ENCODE measurements at places on chromosomes 7 and 10.

DNA sequence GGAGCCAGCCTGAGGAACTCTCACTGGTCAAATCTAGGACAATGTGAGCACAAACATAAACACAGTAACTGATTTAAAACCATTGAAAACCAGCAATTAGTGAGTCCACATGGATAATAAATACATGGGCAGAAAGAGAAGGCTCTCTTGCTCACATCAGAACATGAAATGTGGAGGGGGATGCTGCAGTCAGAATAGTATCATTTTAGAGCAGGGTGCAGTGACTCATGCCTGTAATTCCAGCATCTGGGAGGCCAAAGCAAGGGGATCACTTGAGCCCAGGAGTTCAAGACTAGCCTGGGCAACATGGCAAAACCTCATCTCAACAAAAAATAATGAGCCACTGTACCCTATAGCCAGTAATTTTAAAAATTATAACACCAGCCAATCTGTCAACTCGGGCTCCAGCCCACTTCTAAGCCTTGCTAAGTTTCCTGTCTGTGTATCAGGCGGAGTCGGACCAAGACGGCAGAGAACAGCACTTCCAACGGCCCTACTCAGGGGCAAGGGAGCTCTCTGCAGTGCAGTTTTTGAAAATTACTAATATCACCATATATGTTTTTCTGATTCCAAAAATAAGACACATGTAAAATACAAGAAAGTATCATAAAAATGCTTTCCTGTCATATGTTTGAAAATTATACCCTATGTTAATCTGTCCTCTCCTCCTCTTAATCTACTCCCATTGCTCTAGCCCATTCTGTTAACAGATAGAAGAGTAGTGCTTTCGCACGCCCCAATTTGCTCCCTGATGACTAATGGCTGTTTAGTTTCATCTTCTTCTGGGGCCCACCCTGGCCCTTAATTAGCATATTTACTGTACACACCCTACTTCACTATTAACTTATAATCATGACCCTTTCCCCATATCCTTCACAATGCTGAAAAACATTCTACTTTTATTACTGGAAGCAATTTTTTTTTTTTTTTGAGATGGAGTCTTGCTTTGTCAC is 17.1 kb downstream of the URGCP start:
- DNase-seq: no peak

DNA sequence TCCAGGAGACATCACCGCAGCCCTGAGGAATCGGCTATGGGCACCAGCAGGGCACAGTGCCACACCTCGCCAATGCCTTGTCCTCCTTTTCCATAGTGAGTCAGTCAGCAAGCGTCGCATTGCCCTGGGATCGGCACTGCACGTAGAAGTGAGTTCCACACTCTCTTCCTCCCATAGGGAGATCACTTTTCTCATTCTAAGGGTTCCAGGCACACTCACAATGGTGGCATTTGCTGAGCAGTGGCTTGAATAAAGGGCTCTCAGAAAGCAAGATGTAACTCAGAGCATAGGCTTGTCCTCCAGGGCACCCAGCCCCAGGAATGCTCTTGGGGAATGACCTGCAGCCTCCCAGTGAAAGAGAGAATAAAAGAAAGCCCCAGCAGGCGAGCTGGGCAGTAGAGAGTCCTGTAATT is 1.1 kb upstream of the VIM start:
- DNase-seq: no peak

DNA sequence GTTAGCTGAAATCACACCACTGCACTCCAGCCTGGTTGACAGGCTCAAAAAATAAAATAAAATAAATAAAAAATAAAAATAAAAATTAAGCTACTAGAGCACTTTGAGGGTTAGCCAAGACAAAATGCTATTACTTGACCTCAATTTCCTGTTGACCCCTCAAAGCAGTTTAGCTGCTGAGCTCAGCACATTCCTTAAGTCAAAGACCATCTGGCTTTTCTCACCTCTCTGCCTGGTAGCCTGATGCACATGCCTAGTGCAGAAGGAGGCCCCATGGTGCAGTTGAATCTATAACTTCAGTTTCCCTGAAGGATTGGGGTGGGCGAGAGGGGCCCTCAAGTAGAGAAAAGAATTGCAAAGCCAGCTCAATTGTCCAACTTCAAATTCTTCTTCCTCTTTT is 211.1 kb upstream of the GALNT17 start:
- no peak for DNase-seq

DNA sequence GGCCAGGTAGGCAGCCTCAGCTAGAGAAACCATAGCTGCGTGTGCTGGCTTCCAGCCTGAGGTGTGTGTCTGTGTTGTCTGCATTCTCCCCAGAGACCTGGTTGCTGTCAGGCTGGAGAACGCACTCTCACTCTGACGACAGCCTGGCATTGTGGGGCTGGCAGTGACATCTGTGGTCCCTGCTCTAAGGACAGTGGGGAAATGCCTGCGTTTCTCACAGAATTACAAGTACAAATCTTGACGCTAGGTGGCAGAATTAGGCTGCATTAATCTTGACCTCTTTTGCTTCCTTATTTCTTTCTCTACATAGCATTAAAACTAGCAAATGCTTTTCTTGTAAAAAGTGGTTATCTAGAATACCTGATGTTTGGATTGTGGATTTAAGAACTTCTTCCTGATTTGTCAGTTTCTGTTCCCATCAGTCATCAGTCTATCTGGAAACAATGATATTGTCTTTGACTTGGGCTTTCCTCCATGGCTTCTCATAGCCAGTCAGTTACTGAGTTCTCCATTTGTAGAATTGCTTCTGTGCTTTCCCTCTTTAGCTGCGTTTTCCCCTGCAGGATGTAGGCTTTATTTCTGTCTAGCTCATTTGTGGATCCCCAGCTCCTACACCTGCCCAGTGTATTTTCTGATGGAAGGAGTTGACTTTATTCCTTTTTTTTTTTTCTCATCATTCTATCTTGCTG is 86.0 kb downstream of the FANK1 start:
- no peak for DNase-seq

DNA sequence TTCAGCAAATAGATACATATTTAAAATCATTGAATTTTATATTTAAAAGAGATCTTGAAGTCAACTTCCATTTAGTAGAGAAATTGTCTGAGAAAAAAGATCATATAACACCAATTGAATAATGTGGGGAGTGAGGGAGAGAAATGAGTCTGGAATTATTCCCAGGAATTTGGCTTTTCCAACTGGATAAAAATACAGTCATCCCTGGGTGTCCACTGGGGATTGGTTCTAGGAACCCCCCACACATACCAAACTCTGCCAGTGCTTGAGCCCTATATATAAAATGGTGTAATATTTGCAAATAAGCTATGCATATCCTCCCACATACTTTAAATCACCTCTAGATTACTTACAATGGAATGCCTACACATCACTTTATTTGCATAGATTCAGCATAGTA is 162.8 kb upstream of the SEMA3C start:
- DNase-seq: no peak

DNA sequence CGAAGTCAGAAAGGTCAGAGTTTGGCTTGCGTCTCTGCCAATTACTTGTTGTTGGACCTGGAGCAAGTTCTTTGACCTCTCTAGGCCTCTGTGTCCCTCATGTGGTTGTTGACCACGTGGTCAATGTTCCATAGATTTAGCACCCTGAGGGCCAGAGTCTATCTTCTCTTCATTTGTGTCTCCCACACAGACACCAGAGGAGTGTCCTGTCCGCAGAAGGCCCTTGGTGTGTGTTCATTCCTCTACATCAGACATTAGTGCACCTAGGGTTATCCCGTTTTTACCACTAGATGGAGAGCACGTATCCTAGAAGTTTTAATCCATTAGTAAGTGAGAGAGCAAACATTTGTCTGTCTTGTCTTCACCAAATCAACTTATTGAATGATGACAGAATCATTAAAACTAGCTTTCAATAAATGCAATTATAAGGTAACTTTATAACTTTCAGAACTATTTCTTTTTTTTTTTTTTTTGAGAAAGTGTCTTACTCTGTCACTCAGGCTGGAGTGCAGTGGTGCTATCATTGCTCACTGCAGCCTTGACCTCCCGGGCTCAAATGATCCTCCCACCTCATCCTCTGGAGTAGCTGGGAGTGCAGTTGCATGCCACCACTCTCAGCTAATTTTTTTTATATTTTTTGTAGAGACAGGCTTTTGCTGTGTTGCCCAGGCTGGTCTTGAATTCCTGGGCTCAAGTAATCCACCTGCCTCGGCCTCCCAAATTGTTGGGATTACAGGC is 122.5 kb upstream of the ANKRD1 start:
- no peak for DNase-seq

- no peak for DNase-seq
Observed at GRCh38 chr10:66941491-66941890, 15.7 kb downstream of the LRRTM3 start.

- no peak for DNase-seq
Observed at GRCh38 chr7:93015101-93015778, 102.5 kb downstream of the SAMD9 start.

GRCh38 chr10:121088524-121088923 is 237.4 kb downstream of the WDR11 start:
- DNase-seq: no peak

DNA sequence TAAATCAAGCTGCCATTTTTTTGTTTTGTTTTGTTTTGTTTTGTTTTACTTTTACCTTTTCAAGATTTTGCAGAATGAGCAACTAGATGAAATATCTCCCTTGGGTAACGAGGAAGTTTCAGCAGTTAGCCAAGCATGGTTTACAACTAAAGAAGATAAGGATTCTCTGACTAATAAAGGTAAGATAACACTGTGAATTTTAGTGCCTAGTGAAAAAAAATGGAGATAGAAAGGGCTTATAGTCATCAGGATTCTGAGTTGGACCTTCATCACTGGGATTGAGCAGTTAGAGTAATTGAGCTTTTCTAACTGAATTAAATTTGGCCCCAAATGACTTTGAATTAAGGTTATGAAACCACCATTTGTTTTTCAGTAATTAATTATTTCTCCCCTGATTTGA is 21.2 kb downstream of the DMTF1 start:
- no peak for DNase-seq

- DNase-seq: no peak
Observed at GRCh38 chr7:47190462-47190861, 391.4 kb downstream of the TNS3 start.

- DNase-seq: no peak
Observed at GRCh38 chr7:65449505-65449852, 75.8 kb downstream of the ZNF92 start.

- DNase-seq: no peak
Observed at GRCh38 chr7:131786204-131786603, 229.8 kb upstream of the PODXL start.

DNA sequence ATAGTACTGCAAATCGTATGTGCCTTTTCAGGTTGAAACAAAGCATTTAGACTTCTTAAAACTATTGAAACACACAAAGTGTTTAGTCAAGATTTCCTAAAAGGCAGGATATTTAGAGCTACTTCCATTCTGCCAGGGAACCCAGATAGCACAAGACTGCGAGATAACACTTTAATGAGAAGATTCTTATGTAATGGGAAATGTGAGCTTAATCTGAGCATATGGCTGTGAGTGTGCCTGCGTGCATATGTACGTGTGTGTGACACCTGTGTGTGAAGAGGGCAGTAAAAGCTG is 14.3 kb upstream of the JCAD start:
- no peak for DNase-seq

GRCh38 chr7:105713488-105714465 is 132.5 kb upstream of the EFCAB10 start:
- DNase-seq: no peak

- no peak for DNase-seq
Observed at GRCh38 chr10:70648427-70648826, 23.9 kb upstream of the ADAMTS14 start.

DNA sequence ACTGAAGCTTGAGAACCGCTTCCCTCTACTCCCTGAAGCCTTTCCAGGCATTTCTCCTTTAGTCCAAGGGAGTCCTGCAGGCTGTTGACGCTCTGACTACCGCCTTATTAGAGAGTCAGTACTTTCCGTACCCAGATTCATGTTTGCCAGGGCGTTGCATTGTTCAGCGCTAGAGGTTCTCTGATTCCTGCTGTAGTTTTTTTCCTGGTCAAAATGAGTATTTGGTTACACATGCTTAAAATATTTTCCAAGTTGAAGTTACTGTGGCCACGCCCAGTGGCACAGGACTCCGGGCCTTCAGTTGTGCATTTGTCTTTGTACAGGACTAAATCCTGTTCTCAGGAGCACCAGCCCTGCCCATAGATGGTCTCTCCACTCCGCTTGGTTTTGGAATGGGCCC is 7.9 kb downstream of the MTURN start:
- no peak for DNase-seq

DNA sequence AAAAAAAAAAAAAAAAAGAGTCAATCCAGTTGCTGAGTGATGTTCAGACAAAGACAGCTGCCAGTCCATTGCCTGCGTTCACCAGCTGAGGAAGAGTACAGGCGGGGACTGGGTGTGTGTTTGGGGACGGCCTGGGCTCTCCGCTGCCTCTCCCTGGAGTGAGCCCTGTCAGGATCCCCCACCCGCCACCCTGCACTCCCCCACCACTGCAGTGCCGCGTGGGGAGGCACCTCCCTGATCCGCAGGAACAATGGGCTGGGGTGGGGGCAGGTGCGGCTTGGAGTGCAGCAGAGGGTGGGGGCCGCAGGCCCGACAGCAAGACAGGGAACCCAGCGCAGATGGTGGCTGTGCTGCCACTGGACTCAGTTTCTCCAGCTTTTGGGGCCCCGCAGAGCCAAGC is 1.4 kb downstream of the HSPA12A start:
- no peak for DNase-seq

GRCh38 chr7:151993977-151994676 is 31.3 kb upstream of the GALNT11 start:
- DNase-seq: no peak

GRCh38 chr10:103709341-103709920 is 145.9 kb downstream of the SH3PXD2A start:
- DNase-seq: no peak

DNA sequence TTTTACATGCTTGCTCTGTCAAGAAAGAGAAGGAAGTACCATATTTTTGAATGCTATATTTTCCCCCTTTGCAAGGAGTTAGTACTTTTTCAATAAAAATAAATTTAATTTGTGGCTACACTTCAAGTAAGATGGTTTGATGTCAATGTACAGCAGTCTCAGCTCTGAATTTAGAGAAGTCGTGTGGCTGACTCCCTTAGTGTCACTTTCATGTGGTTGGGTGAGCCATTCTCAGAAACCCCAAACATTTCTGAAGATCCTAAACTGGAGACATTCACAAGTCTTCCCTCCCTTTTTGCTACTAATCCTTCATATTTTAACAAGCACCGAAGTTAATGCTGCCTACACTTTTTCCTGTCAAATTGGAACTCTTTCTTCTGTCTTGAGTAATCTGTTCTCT is 244.4 kb downstream of the DYNC1I1 start:
- no peak for DNase-seq

DNA sequence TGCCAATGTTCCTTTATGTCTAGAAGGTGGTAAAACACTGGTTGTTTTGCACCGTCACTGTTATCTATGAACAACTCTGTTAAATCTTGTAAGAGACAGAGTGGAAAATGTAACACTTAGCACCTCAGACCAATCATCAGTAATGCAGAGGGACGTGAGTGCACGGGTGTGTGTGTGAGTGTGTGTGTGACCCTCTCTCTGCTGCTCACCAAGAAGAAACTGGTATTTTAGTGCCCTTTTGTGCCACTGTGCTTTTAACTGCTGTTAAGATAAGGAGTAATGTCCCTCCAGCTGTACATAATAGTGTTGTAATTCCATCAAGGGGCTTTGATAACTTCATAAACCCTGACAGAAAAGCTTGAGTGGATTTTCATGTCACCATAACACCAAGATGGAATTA is 130.1 kb downstream of the CREB5 start:
- DNase-seq: no peak
